ENCODE measurements at places on chromosomes 11 and 22.

DNA sequence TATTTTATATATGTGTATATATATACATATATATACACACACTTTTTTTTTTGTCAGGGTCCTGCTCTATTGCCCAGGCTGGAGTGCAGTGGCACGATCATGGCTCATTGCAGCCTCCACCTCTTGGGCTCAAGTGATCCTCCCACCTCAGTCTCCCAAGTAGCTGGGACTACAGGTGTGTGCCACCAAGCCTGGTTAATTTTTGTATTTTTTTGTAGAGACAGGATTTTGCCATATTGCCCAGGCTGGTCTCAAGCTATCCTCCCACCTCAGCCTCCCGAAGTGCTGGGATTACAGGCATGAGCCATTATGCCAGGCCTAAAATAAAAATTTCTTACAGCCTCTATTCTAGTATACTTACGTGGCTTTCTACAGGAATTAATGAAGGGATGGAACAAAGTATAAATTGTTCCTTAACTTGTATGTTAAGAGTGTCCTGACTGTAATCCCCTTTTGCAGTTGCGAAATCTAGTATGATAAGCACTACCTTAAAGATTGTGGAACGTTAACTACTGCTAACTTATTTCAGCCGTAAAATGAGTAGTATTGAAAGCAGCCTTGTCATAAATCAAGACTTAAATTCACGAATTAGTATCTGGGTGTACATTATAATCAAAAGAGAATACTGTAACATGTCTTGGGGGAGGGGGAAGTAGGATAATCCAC lies 2.1 kb downstream of the TRAF6 start:
- DNase-seq, result no peak

GRCh38 chr11:27963370-27963769 lies 144.6 kb downstream of the KIF18A start:
- no peak for DNase-seq

DNA sequence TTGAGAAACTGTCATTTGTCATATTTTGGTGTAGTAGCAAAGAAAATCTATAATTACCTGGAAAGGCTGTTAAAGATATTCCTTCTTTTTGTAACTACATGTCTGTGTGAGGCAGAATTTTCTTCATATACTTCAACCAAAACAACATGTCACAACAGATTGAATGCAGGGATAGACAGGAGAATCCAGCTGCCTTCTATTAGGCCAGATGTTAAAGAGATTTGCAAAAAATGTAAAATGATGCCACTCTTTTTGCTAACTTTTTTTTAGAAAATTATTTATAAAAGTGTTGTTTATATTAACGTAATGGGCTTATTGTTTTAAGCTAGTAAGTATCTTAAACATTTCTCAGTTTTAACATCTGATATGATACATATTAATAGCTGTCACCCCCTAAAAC lies 12.7 kb downstream of the DGKZ start:
- no peak for DNase-seq

GRCh38 chr11:68398995-68399851 lies 61.3 kb upstream of the PPP6R3 start:
- DNase-seq, result peak; percentile 76

DNA sequence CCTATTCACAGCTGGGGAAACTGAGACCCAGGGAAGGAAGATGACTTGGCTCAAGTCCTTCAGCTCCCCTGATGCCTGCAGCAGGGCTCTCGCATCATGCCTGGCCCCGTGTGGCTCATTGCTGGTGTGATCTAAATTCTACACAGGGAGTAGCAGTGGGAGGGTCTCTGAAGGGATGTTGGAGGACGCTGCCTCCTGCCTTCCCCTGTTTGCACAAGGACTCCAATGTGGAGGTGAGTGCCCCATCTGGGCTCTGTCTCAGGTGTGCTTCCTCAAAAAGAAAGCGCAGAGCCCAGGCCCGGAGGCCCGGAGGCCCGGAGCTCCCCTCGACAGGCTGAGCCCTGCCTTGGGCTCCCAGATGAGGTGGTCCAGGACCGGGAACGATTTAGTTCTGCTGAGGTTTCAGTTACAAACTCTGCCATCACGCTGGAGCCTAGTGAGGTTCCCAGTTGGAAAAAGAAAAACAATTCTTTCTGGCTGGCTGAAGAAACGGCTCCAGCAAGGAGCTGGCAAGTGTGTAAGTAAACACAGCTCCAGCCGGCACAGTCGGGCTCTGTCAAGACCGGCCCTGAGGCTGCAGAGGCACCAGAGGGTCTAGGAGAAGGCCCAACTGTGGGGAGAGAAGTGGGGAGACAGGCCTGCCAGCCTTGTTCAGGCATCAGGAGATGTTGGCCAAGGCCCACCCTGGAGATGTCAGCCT lies 49.8 kb downstream of the NAT10 start:
- no peak for DNase-seq

DNA sequence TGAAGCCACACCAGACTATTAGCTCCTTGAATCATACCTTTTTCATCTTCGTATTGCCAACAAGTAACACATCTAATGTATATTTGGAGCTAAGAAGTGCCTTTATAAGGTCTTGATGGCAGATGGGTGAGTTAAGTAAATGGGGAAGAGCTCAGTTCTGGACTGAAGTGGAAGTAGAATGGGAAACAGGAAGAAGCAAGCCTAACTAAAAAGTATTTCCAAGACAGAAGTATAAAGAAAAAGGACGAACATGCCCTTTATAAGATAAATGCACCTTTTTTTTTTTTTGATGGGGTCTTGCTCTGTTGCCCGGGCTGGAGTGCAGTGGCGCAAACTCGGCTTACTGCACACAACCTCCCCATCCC lies 14.5 kb downstream of the CRTAM start:
- DNase-seq, result no peak

DNA sequence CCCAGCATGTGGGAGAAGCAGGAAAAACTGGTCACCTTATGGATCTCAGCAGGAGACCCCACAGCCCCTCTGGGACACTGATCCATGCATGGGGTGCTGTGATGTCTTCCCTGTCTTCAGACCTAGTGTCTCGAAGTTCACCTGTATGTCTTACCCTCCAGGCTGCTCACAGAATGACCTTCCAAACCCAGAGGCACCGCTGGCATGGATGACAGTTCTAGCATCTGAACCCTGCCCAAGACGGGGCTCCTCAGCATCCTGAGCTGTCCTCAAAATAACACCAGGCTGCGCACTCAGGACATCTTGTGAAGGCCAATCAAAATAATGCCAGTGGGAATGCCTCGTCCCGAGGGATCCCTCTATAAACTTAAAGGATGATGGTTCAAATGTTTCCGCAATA lies 824.9 kb downstream of the TBC1D22A start:
- DNase-seq, result no peak

DNA sequence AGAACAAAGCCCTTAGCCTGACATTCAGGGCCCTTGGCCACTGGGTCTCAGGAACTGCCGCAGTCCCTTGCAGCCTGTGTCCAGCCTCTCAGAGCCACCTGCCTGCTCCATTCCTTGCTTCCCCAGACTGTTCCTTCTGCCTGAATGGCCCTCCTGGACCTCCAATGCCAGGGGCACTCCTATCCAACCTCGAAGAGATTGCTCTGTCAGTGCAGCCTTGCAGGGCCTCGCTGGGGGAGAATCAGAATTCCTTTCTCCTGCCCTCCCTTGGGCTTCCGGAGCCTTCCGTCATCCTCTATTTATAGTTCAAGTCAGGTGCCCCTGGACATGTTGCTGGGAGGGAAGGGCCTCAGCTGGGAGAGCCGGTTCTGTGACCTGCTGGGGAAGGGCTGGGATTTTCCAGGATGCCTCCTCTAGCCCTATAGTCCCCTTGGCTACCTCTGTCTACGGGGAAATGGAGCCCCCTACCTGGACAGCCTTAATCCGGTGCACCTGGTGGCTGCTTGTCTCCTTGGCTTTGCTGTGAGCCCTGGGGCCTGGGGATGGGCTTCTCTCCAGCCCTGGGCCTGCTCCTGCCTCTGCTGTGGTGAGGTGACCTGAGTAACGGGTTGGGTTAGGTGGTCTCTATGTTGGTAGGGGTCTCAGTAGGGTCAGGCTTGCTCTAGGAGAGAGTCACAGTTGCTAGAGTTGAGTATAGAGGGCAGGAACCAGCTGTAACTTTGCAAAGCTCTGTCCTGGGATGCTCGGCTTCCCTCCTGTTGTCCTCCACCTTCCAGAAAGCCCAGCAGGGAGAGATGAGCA lies 45.9 kb upstream of the SYT7 start:
- DNase-seq, result no peak

DNA sequence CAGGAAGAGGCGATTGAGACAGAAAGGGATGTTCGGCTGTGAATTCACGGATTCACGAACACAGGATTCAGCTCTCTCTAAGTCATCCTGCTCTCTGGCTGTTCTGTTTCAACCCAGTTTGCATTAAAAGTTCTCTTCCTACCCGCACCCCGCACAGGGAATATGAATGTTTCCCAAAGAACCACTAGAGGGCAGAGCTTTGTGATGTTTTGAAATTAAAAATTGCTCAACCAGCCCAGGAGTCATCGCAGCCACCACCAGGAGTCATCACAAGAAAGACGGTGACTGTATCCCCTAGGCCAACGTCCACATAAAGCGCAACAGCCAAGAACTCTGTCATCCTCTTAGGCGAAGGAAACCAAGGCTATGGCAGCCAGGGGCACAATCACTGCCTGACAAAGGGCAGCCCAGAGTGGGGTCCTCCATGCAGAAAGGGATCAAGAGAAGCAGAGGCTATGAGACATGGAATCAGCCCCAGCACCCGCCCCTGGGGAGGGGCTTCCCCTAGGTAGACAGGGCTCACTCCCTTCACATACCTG lies 122.4 kb downstream of the WT1 start:
- no peak for DNase-seq

DNA sequence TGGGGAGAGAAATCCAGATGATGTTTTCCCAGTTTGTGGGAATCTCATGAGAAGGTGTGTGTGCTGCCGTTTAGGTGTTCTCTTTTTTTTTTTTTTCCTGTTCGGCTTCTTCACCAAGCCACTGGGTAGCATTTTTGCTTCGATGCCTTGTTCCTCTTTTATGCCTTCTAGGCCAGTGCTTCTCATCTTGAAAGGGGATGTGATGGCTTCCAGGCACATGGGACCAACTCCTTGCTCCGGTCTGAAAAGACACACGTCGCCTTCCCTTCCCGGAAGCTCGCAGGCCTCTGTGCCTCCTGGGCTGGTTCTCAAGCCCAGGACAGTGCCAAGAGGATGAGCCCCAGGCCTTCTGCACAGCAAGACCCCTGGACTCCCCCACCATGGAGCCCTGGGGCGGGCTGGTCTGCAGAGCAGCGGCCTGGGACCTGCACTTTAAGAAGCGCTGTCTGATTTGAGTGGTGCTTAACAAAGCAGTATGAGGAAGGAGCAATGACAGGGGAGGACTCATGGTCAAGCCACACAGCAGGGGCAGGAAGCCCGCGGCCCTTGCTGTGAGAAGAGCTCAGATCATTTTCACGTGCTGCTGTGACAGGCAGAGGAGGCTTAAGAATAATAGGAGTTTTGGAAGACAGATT lies 158.8 kb downstream of the MPPED1 start:
- DNase-seq, result no peak

DNA sequence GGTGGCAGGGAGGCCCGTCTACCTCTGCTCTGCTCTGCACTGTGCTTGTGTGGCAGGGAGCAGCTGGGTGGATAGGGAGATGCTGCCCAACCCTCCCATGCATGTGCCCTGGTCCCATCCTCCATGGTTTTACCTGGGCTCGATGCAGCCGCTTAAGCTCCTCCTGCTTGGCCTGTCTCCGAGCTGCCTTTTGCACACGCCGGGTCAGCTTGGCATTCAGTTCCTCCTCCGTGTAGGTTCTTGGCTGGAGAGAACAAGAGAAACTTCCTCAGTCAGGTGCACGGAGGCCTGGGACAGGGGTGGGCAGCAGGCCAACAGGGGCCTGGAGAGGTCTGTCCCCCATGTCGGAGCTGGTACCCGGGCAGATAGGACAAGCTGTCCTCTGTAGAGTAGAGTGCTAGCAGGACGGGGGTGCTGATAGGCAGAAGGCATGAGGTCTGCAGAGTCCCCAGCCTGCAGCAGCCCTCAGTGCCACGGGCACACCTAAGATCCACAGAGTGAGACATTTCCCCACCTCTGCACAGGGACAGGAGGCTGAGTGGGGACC lies 36.4 kb upstream of the BID start:
- no peak for DNase-seq

- no peak for DNase-seq
These were observed 11.0 kb upstream of the CACNA1I start for GRCh38 chr22:39559456-39560105.

DNA sequence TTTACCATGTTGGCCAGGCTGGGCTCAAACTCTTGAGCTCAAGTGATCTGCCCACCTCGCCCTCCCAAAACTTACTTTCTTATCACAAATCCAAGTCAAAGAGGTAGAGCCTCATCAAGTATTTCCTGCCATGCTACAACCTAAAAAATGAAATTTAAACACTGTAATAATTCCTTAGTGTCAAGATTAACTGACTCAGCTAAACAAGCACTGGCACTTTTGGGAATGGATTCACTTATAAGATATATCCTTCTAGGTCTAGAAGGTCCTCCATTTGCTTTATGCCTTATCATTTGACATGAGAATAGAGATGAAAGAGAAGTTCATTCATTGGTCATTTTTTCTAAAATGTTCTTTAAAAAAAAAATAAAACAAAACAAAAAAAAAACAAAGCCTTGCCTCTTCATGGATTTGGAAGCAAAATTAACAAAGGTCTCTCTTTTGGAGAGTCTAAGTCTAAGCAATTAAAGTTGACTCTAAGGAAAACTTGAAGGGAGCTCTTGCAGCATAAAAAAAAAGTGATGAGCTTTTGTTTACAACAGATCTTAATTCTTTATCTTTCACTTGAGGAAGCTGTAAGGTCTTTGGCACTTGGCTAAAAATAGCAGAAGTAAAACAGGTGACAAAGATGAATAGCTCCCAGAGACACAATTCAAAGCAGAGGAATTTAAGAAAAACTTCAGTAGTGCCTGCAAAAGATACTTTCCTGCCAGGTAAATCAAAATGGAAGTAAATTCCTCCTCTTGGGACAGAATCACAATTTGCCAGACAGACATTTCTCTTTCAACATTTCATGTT lies 50.3 kb downstream of the CADM1 start:
- no peak for DNase-seq

- no peak for DNase-seq
These were observed 22.3 kb downstream of the TMEM123 start for GRCh38 chr11:102430158-102430836.

- no peak for DNase-seq
These were observed 55.0 kb upstream of the APOA1 start for GRCh38 chr11:116892374-116892773.

DNA sequence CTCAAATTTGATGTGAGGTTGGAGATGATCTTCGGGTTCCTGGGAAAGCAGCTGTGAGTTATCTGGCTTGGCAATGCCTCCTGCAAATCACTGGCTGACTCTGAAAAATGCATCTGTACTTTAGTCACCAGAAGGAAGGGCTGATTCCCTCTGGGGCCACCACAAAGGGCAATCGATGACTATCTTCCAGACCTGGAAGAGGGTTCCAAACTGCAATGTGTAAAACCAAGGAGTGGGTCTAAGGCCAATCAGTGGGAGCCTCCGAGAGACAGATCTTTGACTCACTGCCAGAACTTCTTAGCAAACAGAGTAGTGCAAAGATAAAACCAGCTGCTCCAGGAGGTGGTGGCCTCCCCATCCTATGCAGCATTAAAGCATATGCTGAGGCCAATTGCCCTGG lies 29.1 kb upstream of the PAK1 start:
- peak; percentile 30 for DNase-seq

- DNase-seq, result peak; percentile 47
These were observed 35.6 kb upstream of the EIF3D start for GRCh38 chr22:36564422-36565158.

GRCh38 chr11:71525938-71526495 lies 1.1 kb upstream of the KRTAP5-7 start:
- no peak for DNase-seq

- no peak for DNase-seq
These were observed 42.4 kb upstream of the WNT7B start for GRCh38 chr22:46019351-46019750.

- no peak for DNase-seq
These were observed 25.9 kb downstream of the RAB6A start for GRCh38 chr11:73734993-73735392.
